ENCODE measurements at places on chromosomes 1 and 21.

- no peak for DNase-seq
Observed at GRCh38 chr1:21930080-21930571, 7.0 kb downstream of the HSPG2 start.

DNA sequence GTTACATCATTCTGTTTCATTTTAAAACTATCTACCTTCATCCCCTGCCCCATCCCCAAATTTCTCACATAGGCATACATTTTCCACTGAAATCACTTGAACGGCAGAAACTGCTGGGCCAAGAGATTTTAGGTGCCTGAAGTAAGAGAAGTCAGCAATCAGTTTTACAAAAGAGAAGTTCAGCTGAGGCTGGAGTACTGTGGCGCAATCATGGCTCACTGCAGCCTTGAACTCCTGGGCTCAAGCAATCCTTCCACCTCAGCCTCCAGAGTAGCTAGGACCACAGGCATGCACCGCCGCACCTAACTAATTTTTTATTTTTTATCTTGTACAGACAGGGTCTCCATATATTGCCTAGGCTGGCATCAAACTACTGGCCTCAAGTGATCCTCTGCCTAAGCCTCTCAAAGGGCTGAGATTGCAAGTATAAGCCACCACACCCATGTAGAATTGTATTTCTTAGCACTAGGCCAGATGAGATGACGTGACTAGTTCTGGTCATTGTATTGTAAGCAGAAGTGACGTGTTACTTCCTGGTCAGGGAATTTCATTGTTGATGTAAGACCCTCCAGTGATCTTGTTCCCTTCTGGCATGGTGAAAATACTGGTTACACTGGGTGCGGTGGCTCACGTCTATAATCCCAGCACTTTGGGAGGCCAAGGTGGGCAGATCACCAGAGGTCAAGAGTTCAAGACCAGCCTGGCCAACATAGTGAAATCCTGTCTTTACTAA lies 7.1 kb downstream of the BECN2 start:
- DNase-seq = no peak

GRCh38 chr1:4063516-4063915 lies 163.4 kb upstream of the C1orf174 start:
- no peak for DNase-seq

- DNase-seq = no peak
Observed at GRCh38 chr1:69252696-69253095, 315.0 kb upstream of the LRRC7 start.

- no peak for DNase-seq
Observed at GRCh38 chr1:211623515-211623914, 44.6 kb upstream of the SLC30A1 start.

DNA sequence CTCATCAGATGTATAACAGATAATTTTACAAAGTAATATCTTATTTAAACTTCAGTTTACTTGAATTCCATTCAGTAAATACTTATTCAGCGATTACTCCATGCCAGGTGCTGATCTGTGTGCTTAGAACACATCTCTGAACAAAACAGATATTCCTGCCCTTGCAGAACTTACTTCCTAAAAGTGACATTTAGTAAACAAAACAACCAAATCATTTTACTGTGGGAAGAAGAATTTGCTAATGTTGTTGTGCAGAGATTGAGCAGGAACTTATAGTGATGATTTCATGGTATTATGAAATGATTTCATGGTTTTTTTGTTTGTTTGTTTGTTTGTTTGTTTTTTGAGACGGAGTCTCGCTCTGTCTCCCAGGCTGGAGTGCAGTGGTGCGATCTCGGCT lies 39.3 kb upstream of the WLS start:
- no peak for DNase-seq

GRCh38 chr1:60978421-60979357 lies 103.7 kb upstream of the NFIA start:
- no peak for DNase-seq

DNA sequence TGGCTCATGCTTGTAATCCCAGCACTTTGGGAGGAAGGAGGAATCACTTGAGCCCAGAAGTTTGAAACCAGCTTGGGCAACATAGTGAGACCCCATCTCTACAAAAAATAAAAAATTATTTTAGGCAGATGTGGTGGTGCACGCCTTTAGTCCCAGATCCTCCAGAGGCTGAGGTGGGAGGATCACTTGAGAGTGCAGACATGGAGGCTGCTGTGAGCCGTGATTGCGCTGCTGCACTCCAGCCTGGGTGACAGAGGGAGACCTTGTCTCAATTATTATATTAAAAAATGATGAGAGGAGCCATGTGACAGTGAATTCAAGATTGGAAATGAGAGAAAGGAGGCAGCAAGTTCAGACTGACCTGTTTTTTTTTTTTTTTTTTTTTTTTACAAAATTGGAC lies 282.3 kb downstream of the ZP4 start:
- DNase-seq = no peak

- peak; percentile 36 for DNase-seq
Observed at GRCh38 chr1:109793486-109794318, 30.0 kb upstream of the EPS8L3 start.

- DNase-seq = no peak
Observed at GRCh38 chr1:169550294-169550693, 36.0 kb downstream of the F5 start.

DNA sequence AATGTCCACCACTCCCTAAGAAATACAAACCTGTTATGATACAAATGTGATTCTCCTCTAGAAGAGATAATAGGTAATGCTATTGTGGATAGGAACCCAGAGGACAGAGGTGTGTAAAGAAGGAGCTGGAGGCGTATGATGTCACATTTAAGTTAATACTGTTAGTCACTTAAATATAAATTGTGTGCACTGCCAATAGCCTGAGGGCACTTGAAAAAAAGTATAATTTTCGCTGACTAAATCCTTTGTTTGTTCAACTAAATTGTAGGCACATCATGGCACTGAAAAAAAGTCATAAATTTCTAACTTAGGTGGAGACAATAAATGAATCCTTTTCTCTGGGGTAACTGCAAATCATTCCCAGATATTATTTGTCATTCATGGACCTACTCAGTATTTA lies 4.4 kb downstream of the RCSD1 start:
- DNase-seq = no peak

GRCh38 chr1:26516987-26517765 lies 12.4 kb upstream of the RPS6KA1 start:
- DNase-seq = no peak
